Activated naive CD4-positive, alpha-beta T cell (primary cell): ENCODE measurements at places on chromosomes 2 and 18.

DNA sequence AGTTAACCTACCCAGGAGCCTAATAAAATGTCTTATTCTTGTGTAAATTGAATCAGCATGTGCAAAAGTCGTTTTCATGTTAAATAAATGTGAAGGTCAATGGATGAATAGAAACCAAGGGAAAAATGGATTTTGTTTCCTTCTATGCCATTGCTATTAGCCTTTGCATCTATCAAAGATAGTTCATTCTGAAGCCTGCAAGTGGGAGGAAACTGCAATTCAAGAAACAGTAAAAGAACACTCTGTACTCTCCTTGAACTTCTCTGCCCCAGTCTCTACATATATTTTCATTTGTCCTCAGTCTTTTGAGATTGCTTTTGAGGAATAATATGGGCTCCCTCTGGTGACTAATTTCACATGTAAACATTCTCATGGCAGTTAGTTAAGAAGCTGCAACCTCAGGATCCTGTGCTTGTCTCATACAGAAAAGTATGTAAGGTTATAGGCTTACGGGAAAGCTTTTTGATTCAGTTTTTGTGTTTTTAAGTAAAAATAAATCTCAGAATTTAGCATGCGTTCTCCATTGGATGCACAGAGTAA lies 1590.0 kb upstream of the LRRTM1 start:
- no peak for DNase-seq

GRCh38 chr2:68366083-68366560 lies 1.0 kb downstream of the PLEK start:
- DNase-seq: no peak

GRCh38 chr2:233124421-233125080 lies 64.4 kb downstream of the INPP5D start:
- DNase-seq: no peak

GRCh38 chr2:231929961-231930592 lies 3.9 kb upstream of the NPPC start:
- DNase-seq: no peak

DNA sequence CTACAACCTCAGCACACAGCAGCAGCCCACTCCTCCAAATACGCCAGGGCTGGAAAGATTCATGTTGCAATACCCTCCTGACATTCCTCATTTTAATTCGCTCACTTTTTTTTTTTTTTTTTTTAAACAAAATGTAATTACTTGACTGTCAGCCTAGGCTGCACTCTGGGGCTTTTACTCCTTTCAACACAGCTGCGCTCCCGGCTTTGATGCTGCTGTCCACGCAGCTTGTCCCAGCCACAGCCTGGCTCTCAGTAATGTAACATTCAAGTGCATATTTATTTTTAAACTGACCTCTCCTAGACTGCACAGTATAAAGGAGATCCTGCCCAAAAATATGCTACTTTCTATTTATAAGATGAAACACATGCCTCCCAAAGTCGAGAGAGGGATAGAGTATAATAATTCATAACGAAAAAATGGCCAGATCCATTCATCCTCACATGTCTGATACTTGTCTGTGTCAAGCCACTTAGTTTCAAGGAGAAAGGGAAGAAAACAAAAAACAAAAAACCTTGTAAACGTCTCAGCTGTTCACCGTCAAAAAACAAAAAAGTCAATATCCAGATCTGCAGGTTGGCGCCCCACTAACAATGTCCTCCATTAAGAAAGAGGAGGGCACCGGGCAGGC lies 949 bp downstream of the CDC42EP3 start:
- DNase-seq: no peak

DNA sequence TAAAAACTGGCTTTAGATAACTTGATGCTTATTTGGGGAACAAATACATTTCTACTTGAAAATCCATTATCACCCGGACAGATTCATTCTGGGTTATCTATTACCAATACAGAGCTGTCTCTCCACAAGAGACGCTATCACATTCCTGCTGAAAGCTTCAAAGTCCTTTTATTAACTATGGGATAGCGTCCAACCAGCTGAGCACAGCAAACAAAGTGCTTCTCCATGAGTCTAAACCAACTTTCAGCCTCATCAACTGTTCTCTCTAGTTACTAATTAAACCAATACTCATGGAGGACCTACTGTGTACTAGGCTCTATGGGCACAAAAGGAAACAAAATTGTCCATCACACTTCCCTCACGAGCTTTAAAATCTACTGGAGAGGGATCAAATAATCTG lies 132.8 kb downstream of the L3MBTL4 start:
- no peak for DNase-seq

- DNase-seq: no peak
Observed at GRCh38 chr2:70580352-70580751, 26.7 kb upstream of the TGFA start.

DNA sequence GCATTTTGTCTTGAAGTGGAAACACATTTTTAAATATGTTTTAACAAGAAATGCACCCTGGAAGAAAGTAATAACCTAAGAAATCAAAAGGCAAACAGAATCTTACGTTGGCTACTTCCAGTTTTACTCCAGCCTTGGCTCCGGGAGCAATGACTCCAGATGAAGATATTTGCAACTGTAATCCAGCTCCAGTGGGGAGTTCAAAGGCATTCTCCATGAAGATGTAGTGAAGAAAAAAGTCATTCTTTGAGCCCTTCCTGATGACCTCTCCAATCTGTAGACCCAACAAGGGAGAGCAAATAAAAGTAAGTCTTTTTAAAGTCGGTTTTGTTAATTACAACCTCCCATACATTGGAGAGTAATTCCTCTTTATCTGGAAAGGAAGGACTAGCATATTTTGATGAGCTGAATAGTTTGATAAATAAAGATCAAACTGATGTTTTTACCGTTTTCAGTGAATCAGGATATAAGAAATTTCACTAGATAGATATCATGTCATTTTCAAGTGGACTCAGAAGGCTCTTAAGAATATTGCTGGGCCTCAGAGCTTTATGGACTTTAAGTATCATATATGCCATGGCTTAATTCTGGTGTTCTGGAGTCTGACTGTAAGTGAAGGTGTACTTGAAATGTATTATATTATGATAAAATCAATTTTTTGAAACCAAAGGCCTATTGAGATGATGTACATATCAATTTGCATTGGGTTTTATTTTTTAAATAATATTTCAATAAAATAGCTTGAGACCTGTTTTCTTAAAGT lies 20.3 kb downstream of the APOB start:
- DNase-seq: no peak

DNA sequence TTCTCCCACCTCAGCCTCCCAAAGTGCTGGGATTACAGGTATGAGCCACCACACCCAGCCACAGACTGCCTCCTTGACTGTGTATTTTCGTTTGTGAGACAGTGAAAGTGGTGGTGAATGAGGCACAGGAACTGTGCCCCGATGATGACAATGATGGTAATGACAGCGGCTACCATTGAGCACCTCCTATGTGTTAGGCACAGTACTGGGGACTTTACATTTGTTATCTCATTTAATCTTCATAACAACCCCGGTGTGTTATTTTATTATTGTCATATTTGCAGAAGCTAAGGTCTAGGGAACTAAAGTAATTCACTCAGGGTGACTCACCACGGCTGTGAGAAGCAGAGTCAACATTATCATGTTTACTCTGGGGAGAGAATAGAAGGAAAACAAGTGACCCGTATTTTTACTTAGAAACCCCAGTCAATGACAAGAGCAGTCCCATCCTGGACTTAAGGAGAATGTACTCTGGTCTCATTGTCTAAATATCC lies 77.6 kb upstream of the ALPP start:
- DNase-seq: no peak
